ENCODE measurements at places on chromosomes 7 and 10.

DNA sequence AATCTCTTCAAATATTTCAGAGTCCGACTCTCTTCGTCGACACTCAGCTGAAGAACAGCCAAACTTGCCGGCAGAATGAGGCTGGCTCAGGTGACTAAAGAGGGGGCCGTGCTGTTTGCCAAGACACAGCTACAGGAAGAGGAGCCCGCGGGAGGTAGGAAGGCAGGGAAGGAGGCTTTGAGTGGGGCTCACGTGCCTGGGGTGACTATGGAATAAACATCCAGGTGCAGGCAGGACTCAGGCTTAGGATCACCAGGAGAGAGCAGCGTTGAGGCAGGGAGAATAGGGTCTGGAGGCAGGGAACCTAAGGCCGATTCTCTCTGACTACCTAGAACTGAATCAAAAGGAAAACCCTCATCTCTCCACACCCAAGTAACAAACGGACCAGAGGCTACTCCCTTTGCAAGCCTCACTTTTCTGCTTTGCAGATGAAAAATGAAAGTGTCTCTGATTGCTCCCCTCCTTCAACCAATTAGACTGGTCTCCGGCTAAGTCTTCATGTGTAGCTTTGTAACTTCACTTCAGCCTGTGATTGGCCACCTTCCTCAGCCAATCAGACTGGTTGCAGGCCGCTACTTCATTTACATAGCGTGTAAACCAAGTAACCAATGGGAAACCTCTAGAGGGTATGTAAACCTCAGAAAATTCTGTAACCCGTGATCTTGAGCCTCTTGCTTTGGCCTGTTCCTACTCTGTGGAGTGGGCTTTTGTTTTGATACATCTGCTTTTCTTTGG is 19.7 kb upstream of the BNIP3 start:
- no peak for DNase-seq

- DNase-seq, result no peak
Observed at GRCh38 chr10:114103284-114103683, 59.6 kb downstream of the ADRB1 start.

GRCh38 chr7:48390388-48391327 is 219.4 kb downstream of the ABCA13 start:
- DNase-seq, result no peak

DNA sequence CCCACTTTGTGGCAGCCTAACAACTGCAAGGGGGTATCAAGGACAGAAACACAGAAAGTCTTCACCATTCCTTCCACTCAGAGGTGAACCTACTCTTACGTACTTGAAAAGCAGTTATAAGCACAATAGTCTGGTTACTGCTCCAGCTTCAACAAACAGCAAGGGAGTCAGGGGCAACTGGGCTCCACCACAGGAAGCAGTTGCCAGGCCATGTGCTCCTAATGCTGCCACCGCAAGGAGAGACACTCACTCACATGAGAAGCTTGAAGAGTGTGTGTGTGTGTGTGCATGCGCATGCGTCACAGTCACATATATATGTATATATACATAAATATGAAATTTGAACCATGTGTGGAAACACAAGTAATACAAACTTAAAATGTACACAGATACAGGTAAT is 65.5 kb downstream of the GRB10 start:
- DNase-seq, result no peak

DNA sequence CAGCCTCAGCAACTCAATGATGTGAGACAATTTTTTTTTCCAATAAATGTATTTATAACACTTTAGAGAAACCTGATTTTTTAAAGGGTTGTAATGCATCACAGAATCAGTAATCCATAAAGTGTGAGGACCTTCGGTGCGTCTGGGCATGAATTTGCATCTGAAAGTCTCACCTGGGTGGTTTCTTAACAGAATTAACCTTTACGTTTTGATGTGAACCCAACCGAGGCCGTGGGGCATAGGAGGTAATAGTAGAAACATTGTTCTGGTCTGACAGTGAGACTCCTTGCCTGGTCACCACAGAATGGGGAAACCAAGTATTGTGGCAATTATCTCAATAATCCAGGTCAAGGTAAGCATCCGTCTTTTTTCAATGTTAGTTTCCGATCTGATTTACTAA is 114.6 kb downstream of the PRKCQ start:
- DNase-seq, result no peak

DNA sequence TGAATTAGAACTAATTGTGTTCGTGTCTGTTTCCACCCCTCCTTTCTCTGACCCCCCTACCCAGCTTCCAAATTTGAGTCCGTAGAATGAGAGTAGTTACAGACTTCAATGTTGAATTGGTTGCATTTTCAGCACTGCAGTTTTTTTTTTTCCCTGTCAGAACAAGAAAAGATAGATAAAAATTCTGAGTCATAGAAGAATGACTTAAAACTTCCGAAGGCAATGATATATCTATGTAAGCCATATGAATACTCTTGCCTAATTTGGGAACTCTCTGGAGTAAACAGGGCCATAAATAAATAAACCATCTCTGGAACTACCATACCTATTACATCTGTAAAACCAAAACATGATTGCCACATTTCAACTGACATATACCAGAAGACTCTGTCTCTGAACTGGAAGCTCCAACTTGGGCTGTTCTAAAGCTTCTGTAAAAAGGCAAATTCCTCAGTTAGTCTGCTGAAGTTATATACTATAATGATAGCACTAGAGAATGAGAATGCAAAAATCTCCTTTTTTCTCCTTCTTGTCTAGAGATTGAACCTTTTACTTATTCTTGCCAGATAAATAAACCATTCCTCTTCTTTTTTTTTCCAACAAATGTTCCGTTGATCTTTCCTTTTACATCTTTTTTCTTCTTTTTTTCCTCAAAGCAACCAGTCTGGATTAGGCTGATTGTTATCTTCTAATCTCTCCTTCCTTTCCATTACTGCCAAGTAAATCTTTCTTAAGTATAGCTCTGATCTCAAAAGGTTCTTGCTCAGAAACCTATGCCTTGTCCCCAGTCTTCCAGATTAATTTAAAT is 23.5 kb downstream of the VCL start:
- DNase-seq, result no peak

Data from activated CD4-positive, CD25-positive, alpha-beta regulatory T cell (primary cell).